PC-9 (cell line): ENCODE measurements at places on chromosomes 1 and 21. TPM values are rescaled to one million over a fixed set of nuclear protein-coding genes. Genes with fewer than 3 reads are reported as not detected.

The NPHS2 gene
- not detected in 2 replicates for total RNA-seq

DNA sequence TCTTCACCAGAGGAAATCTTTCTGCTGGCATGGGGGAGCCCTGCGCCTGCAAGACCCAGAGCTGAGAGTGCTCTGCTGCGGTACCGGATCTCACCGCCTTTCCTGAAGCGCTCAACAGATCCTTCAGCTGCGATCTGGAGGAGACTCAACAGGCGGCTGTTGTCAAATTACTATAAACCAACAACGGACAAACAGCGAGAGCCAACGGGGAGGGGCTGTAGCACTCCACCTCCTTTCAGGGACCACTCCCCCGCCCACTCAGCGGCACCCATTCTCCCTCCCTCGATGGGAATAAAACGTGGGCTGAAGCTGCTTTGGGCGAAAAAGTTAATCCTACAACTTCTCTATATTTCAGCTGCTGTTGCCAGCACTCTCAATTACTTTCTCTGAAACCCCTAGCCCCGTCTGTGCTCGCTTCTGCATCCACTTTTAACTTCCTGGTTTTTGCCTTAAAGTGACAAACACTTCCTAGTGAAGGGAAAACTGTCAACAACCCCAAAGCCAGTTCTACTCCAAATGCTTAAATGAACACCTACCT, at the start of gene FMO5:
Gene FMO5 (minus strand): TSS at position 147 of the 538 bp plus-strand sequence. CDS start 310 bp downstream, outside the sequence.
- peak; percentile 43 for DNase-seq

- no peak for DNase-seq
Measured at GRCh38 chr1:29342351-29342750, 106.0 kb downstream of the PTPRU start.

DNA sequence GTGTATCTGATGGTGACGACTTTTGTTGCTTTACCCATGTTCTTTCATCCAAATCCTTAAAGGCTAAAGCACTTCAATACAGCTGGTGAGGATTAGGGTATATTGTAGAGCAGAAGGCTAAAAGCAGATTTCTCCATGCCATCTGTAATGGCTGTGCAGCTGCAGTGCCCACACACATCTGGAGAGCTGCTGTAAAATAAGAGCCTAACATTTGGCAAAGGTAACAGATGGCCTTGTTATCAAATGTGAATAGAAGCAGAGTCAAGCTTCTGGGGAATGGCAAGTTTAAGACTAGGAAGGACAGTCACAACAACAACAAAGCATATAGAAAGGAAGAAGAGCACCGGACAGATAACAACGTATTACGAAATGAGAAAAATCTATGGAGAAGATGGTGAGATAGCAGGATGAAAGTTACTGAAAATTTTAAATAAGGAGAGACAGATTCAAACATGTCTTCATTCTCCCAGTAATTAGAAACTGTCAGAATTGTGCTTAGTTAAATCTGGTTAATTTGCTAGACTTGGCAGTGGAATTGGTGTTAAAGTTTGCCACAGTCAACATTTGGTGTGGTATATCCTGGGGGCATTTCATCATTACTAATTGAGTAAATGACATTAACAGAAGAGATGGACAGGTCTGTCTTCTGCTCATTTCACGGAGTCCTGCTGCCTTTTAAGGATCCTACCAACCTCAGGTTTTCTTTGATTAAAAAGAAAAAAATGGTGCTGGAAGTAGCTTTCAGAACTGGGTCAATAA, 1093.2 kb downstream of the ADGRL2 start:
- no peak for DNase-seq

- DNase-seq = no peak
Measured at GRCh38 chr1:223622132-223622842, 43.2 kb downstream of the CAPN8 start.
